ENCODE measurements at places on chromosomes 16 and 17.

- DNase-seq = no peak
Measured at GRCh38 chr17:76597156-76598003, 11.7 kb upstream of the ST6GALNAC2 start.

GRCh38 chr17:74089869-74090464 lies 113.5 kb upstream of the RPL38 start:
- no peak for DNase-seq

- no peak for DNase-seq
Measured at GRCh38 chr17:7459961-7460545, 15.2 kb downstream of the CHRNB1 start.

GRCh38 chr16:89729293-89729692 lies 8.0 kb downstream of the ZNF276 start:
- DNase-seq = no peak

DNA sequence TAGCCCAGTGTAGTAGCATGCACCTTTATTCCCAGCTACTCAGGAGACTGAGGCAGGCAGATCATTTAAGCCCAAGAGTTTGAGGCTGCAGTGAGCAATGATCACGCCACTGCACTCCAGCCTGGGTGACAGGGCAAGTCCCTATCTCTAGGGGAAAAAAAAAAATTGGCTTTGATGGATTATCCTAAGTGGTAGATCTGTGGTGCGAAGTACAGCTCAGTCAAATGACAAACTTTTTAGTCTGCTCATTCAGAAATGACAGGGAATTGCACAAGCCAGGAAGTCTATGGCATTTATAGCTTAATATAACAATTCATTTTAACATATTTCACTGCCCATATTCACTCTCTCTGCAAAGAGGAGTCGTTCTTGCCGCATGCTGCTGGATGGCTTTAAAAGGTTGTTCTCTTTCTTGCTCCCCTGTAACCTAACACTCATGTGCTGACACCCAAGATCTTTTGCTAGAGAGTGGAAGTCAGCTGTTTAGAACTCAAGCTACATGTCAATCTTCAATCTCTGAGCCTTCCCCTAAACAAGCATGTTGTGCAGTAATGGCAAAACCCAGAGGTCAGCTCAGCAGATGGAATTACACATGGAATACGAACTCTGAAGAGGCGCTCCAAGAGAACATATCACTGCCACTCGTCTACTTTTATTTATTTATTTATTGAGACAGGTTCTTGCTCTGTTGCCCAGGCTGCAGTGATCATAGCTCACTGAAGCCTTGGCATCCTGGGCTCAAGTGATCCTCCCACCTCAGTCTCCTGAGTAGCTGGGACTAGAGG lies 32.8 kb downstream of the RNF157 start:
- DNase-seq = no peak

DNA sequence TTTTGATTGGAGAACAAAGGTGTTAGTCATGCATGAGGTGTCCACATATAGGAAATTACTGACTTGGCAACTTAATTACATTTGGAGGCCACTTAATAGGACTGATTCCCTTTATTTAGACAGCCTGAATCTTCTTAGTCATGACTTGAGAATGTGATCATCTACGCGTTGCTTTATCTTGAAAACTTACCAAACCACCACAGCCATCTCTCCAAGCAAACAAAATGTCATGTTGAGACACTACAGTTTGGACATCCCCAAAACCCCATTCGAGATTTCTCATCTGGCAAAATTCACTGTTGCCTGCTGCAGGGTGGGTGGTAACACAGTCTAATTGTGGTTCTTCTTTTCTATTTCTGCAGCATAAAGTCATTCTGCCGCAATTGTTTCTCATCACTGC lies 176.5 kb upstream of the CDH5 start:
- DNase-seq = no peak

DNA sequence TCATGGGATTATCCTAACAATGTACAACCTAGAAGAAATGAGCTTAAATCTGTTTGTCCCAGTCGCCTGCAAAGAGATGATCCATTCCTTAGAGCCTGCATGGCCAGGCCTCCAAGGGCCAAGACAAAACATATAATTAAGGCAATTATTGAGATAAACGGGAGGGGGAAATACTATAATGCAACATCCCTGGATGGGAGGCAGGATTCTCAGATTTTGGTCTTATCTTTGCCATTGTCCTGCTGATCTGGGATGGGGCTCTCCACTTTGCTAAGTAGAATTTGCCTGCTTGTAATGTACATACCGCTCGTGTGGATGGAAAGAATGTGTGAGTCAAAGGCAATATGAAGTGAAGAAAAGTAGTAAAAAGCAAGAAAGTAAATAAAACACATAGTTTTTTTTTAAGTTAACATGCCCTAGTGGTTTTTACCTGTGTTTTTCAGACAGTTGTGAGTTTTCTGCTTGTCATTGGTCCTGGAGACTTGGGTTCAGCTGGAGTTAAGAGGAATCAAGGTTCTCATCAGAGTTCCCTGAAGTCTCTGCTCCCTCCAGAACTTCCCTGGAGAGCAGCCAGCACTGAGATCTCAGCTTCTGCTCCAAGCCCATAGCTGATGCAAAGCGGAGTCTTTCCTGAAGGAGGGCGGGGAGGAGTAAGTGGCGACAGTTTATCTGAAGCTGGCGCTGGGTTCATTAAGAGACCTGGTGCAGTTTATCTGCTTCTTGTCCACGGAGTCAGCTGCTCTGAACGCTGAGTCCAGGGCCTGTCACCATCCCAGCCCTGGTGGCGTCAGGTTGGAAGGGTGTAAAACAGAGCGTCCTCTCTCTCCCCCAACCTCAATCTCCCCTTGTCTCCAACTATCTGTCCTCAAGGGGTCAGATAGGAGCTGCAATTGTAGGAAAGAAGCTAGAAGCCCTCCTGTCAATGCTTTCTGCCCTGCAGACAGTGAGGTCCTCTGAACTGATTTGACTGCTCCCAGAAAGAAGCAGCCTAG lies 30.1 kb downstream of the HOXB1 start:
- no peak for DNase-seq

GRCh38 chr16:17278988-17279387 lies 191.8 kb downstream of the XYLT1 start:
- DNase-seq = no peak

DNA sequence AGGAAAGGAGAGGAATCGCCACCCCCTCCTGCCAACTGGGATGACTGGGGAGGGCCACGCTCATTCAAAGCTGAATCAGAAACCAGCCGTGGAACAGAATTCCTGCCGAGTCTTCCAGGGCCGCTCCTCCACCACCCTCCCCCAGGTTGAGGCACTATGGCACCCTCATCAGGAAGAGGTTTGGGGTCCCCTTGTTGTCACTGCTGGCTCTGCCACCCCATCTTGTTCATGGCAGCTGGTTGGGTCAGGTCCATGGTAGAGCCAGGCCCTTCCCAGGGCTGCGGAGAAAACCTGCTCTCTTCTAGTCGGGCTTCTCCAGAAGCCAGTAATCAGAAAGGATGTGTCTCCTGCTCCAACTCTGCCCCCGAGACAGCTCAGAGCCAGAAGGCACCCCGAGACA lies 41.8 kb downstream of the KCNJ12 start:
- no peak for DNase-seq

GRCh38 chr16:28859326-28859725 lies 4.3 kb upstream of the SH2B1 start:
- DNase-seq = no peak

DNA sequence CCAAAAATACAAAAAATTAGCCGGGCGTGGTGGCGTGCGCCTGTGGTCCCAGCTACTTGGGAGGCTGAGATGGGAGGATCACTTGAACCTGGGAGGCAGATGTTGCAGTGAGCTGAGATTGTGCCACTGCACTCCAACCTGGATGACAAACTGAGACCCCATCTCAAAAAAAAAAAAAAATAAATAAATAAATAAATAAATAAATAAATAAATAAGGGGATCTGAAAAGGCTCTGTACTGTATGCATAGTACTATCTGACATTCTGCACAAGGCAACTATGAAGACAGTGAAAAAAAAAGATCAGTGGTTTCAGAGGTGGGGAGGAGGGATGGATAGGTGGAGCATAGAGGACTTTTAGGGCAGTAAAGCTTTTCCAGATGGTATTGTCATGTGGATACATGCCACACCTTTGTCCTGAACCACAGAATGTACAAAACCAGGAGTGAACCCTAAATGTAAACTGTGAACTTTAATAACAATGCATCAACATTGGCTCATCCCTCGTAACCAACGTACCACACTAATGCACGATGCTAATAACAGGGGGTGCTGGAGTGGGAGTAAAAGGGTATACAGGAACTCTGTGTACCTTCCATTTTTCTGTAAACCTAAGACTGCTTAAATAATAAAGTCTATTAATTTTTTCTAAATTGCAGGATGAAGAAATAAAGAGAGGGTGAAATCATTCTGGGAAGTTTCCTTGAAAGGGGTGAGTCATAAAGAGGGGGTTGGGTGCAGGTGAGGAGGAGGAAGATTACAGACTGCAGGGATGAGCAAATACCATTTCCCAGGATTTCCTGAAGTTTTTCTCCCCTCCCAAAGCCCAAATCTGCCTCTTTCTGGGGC lies 155.8 kb upstream of the SDK2 start:
- no peak for DNase-seq

- DNase-seq = no peak
Measured at GRCh38 chr16:78852081-78852635, 748.4 kb downstream of the MAF start.

DNA sequence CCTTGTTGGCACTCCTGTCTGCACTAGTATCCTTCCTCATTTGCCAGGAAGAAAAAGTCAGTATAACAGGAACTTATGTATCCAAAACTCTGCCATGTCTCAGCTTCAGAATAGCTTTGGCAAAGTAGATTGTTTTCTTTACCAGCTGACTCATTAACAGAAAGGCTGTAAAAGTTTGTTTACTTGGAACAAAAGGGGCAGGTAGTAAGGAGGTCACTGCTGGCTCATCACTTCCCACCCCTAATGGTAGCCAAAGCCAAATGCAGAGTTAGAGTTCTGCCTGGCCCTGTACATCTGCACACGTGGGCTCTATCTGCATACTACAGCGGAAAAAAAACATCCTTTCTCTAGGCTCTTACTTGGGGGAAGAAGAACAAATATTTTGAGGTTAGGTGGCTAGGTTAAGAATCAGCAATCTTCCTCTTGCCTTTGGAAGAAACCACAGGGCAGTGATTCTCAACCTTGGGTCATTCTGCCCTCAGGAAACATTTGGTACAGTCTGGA lies 90.9 kb upstream of the BCAR1 start:
- no peak for DNase-seq

GRCh38 chr17:48439110-48439850 lies 9.3 kb upstream of the SKAP1 start:
- no peak for DNase-seq

Measured in SK-N-MC (cell line).